Activated naive CD8-positive, alpha-beta T cell treated with anti-CD3 and anti-CD28 coated beads, Interleukin-2, amount 50 U/mL, for 24 hours (primary cell): ENCODE measurements at places on chromosomes 12 and 14.
A peak's percentile ranks its signal among the peaks of the same experiment; 100 is the strongest.

DNA sequence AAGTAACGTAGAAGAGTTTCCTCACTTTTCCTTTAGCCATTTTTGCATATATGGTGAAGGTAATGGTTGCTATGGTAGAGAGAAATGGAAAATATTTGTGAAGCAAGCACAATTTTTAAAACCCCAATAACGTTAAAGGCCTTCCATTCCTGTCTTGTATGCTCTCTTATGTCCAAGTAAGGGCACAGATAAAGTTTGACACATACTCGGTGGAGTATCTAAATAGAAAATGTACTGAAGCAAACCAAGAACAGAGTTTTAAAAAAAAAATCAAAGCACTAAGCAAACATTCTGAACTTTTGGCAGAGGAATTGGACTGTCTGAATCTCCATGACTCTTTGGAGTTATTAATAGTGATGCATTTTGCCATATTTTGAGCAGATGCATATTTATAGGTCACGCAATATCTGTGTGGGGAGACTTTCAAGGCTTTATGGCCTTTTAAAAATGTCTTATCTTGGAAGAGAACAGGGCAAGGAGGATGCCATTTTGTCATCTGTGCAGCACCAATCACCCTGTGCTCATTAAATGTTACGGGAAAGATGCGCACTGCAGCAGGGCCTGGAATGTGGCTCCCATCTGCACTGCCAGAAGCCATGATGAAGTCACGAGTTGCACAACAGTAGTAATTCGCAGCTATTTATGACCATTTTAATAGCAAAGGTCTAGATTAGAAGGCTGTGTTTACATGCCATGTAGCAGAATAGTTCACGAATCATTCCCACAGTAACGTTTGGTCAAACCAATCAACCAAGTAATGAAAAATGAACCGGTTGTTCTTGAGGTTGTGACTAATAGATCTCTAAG, 23.3 kb upstream of the AMIGO2 start:
- no peak for DNase-seq

GRCh38 chr12:26805401-26805971, 27.5 kb downstream of the ITPR2 start:
- DNase-seq, result no peak

DNA sequence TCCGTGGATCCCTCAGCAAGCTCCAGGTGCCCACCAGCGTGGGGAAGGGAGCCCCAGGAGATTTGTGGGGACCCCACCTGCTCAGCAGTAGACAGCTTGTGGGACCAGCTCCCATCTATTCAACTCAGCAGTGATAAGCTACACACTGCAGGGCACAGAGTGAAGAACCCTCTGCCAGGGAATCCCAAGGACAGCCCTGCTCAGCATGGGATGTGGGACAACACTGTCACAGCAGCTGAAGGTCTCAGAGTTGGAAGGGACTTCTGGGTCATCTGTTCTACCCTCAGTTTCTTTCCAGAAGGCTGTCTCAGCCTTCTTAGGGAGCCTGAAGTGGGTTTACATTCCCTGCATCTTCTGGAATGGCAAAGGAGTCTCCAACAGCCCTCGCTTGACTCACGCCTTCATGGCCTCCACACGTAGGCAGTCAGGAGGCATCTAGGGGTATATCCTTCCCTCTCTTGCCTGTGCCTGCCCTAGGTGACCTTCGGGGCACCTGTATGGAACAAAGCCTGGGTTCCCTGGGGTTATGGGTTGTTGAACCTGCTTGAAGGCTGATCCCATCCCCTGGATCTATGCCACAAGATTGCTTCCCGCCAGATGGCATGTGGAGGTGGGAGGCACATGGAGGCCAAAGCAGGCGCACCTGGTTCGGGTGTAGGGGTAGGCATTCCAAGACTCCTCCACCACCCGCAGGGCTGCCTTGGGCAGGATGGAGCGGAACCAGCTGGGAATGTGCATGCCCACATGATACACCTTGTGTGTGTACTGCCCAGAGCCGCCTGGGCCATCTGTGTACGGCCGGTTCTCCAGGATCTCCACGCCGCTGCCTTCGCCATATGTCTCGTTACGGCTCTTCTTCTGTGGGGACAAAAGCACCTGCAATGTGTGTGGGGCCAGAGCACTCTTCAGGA, 33.0 kb downstream of the ARL6IP4 start:
- DNase-seq, result no peak

- DNase-seq, result no peak
These were observed 719 bp upstream of the SRSF9 start for GRCh38 chr12:120470150-120470784.

GRCh38 chr14:34012978-34013720, 62.3 kb upstream of the EGLN3 start:
- DNase-seq, result no peak

- no peak for DNase-seq
These were observed 124.7 kb upstream of the MAX start for GRCh38 chr14:65226824-65227604.

DNA sequence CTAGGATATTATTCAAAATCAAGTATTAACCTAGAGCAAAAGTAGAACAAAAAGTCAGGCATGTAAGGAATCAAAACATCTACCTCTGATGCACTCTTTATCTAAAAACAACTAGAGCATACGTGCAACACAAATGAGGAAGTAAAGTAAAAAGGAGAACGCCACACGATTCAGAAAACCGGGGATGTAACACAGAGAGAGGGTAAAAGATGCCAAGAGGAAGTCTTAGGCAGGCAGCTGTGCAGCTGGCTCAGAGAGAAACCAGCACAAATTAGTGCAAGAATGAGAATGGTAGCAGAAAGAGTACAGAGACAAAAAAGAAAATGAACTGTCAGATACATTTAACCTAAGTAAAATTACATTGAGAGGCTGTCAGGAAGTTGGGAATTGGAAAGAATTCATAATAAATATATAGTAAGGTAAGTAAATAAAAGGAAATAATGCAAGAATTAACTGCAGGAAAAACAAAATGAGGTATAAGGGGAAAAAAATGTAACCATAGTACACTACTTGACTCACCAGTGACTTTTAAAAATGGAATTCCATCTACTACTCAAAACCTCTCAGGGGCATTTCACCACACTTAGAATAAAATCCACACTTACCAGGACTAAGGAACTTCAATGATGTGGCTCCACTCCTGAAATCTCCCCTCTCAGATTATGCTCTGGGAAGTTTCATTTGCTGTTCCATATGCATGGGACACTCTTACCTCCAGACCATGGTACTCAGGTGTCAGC, 17.1 kb downstream of the BCAT1 start:
- no peak for DNase-seq

GRCh38 chr12:3133405-3133783, 56.2 kb downstream of the TSPAN9 start:
- DNase-seq, result no peak

DNA sequence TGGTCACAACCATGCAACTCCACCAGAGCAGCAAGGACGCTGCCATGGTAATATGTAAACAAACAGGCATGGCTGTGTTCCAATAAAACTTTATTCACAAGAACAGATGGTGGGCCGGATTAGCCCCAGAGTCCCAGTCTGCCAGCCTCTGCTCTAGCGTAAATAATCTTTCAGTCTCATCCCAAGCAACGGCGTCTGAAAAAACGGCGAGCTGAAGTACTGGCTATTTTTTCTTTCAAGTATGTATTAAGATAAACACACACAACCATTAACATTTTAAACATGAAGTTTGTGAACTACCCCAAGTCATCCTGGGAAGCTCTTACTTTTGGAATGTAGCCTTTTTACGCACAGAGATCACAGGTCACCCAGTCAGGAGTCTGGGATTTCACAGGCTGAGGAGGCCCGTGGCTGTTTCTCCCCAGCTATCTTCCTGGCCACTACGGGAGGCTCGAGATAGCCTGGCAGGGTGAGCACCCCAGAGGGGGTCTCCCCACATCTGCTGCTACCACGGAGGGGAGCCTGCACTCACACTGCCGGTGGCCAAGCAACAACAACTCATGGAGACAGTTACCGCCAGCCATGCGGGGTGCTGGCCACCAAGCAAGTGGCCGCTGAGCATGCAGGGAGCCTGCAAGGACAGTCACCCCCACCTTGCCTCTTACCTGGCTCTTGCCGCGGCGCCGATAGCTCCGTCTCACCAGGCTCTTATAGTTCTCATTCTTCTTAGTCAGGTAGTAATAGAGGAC, 124.6 kb downstream of the RFLNA start:
- no peak for DNase-seq

- DNase-seq, result peak; percentile 57
These were observed 82.6 kb upstream of the TRAF3 start for GRCh38 chr14:102694530-102695166.

- no peak for DNase-seq
These were observed 16.5 kb downstream of the SPTLC2 start for GRCh38 chr14:77599889-77600288.

DNA sequence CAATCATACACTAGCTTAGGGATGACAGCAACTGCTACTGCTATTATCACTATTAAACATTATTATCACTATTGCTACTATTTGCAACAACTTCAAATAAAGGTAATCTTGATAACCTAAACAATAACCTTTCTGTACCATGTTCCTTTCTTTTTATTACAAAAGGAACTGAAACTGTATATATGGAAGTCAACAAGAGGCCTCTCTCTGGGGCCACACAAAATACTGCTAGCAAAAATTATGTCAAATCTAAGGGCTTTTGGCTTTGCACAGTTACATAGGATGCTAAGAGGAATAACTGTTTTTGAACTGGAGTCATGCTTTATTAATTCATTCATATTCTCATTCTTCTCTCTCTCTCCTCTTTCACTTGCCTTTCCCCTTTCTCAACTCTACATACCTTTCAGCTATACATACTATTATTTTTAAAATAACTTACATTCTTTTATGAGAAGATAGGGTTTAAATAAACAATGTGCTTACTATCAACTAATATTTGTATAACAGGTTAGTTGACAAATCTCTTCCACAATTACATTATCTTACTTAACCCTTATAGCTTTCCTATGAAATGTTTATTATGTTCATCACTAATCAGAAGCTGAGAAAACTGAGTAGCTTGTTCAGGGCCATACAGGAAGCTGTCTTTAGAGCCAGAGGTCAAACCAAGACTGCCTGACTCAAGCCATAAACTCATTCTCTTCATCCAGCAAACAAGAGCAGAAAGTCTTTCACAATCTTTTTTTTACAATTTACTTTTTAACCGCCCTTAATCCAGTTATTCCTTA, 25.7 kb downstream of the SPTSSA start:
- DNase-seq, result no peak

GRCh38 chr14:44462381-44462780, 44.7 kb downstream of the FSCB start:
- DNase-seq, result no peak

DNA sequence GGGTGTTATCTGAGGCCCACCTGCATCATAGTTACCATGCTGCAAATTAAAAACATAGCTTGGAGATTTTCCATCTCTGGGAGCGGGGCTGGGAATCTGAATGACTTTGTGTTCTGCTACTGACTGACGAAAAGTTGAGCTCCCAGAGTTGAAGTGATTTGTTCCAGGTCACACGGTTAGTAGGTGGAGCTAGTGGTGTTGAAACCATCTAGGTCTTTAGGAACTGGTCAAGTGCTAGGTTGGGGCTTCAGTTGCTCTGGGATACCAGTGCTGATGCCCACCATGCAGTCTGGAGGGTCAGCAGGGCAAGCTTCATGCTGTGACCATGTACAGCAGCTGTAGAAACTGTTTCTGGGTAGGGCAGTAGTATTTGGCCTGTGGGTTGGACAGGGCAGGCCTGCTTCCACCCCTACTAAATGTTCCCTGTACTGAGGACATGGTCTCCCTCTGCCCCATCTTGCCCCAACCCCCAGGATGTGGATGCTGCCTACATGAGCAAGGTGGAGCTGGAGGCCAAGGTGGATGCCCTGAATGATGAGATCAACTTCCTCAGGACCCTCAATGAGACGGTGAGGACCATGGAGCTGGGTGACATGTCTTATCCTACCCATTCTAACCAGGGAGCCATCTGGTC, 5.3 kb downstream of the KRT7 start:
- DNase-seq, result no peak

GRCh38 chr12:49946086-49946485, 4.5 kb upstream of the AQP2 start:
- DNase-seq, result no peak

- DNase-seq, result no peak
These were observed 157.6 kb upstream of the PDE3A start for GRCh38 chr12:20210621-20211215.

- no peak for DNase-seq
These were observed 398.3 kb downstream of the RAD51B start for GRCh38 chr14:68217791-68218340.

DNA sequence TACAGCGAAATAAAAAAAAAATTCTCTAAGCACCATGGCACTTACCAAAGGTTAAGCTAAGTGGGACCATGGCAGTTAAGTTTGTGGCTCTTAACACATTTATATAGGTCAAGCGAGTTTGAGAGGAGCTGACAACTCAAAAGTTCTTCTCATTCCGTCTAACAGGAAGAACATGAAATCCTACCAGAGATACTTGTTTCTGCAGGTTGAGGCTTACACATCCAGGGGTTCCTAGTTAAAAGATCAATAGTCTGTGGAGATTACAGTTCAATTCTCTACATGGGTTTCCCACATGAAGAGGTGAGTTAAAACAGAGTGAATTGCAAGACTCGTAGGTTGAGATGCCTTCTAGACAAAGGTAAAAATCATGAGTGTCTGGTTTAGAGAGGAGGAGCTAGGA, 142.6 kb downstream of the EMP1 start:
- no peak for DNase-seq

DNA sequence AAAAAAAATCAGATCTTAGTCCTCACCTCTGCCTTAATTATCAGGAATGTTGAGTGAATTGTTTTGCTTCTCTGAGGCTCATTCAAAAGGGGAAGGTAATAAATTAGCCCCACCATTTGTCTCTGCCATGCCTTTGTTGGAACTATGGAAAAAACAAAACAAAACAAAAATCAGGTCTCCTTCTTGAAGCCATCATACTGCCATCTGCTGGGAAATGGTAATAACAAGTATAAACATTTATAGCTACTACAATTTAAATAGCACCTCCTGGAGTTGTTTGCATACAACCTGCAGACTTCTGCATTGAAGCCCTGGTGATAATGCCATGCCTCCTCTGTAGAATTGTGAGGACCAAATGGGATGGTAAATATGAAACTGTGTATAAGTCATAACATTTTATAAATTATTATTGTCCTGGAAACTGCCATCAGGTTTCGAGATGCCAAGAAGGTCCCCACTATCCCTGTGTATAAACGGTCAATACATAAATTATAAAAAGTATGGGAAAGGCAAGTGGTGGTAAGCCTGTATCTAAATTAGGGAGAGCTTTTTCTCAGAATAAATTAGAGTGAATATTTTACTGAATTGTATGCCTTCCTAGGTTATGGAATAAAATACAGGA, 87.2 kb upstream of the FGD4 start:
- DNase-seq, result no peak

DNA sequence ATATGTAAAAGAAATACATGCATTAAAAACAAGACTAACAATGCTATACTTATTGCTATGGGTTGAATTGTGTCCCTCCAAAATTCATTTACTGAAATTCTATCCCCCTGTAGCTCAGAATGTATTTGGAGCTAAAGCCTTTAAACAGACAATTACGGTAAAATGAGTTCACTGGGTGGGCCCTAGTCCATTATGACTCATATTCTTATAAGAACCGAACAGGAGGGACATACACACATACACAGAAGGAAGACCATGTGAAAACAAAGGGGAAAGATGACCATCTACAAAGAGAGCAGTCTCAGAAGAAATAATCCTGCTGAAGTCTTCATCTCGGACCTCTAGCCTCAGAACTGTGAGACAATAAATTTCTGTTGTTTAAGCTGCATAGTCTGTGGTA, 77.1 kb upstream of the ANKS1B start:
- DNase-seq, result no peak

GRCh38 chr14:70886421-70887206, 20.6 kb upstream of the PCNX1 start:
- peak; percentile 56 for DNase-seq

GRCh38 chr12:130556486-130557055, 159.5 kb downstream of the RIMBP2 start:
- no peak for DNase-seq

- DNase-seq, result no peak
These were observed 294.8 kb upstream of the TMPO start for GRCh38 chr12:98220636-98221035.
